ENCODE measurements at places on chromosomes 3 and 15.
A peak's percentile ranks its signal among the peaks of the same experiment; 100 is the strongest.

GRCh38 chr3:158248261-158248660 is 138.4 kb downstream of the RSRC1 start:
- no peak for DNase-seq

- no peak for DNase-seq
Observed at GRCh38 chr3:193797566-193797965, 204.6 kb downstream of the OPA1 start.

- no peak for DNase-seq
Observed at GRCh38 chr15:35308802-35309201, 223.7 kb upstream of the NANOGP8 start.

DNA sequence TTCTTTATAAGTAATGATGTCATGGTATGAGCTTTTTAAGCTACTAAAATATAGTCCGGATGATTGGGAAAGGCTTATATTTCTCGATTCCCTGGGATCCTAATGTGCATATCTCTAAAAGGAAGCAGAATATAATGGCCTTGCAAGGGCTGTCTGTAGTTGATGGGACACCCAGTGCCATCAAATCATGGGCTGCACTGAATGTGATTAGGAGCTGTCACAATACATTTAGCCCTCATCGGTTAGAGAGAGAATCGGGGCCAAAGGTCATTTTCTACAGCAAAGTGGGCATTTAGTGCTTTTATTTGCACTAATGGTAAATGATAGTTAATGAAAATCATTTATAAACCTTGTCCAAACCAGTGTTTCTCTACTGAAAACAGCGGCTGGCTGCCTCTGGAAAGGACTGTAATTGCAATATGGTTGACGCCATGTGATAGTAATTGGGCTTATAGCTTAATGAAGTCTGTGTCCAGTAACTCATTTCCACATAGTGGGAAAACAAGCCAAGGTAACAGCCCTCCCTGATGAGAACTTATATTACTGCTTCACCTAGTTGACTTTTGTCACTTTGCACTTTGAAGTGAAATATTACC is 265.0 kb upstream of the AZI2 start:
- DNase-seq = no peak

GRCh38 chr3:15602146-15602536 is 596 bp downstream of the BTD start:
- DNase-seq = no peak

- DNase-seq = no peak
Observed at GRCh38 chr3:180414157-180414556, 187.8 kb upstream of the TTC14 start.

DNA sequence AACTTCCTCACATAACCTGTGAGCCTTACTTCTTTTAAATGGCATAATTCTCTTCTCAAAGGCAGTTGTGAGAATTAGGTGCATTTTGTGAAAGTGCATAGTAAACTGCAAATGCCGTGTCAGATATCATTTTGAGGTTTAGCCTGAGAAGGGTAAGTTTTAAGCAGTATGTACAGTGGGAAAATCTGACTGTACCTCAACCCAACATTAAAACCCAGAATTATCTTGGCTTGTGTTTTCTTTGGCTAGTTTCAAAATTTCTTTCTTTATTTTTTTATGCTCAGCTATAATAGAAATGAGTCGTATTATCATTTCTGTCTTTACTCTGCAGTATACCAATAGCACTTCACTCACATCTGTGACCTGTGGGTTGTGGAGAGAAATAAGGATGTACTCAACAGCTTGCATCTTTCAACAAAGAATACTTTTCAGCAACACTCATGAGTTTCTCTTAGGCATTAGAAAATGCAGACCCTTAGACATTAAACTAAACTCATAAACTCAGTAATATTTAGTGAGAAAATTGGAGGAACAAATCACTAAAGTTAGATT is 65.7 kb downstream of the RASA2 start:
- DNase-seq = no peak

GRCh38 chr3:123869165-123869564 is 15.0 kb downstream of the MYLK start:
- no peak for DNase-seq

GRCh38 chr3:127396473-127396872 is 108.6 kb upstream of the PRR20G start:
- no peak for DNase-seq

GRCh38 chr3:160921020-160921635 is 165.1 kb downstream of the PPM1L start:
- DNase-seq = no peak

DNA sequence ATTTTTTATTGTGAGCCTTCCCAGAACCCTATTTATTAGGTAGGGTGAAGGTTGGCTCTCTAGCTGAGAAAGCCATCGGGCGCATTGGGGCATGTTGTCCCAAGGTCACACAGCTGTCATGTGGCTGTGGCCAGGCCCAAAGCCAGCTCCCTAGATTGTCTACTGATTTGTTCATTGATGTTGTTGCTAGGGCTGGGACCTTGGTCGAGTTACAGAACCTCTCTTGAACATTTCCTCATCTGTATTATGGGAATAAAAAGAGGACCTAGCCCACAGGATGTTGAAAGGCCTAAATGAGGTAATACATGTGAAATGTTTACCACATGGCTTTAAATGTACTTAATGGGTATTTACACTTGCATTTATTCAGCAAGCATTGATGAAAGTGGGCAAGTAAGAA is 252.5 kb downstream of the SUCLG2 start:
- no peak for DNase-seq

DNA sequence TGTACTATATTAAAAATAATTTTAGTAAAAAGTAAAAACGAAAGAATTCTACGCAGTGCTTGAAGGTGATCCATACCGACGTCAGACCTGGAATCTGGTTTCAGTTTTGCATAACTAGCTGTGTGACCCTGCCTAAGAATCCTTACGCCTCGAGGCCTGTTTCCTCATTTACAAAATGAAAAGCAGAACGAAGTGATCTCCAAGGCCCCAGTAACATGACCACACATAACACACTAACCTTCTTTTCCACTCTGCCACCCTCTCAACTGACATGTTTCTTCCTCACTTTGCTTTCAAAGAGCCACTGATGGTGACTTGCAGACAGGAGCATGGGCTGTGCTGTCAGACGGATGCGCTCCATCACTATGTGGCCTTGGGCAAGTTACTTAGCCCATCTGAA is 4.8 kb downstream of the MESD start:
- no peak for DNase-seq

DNA sequence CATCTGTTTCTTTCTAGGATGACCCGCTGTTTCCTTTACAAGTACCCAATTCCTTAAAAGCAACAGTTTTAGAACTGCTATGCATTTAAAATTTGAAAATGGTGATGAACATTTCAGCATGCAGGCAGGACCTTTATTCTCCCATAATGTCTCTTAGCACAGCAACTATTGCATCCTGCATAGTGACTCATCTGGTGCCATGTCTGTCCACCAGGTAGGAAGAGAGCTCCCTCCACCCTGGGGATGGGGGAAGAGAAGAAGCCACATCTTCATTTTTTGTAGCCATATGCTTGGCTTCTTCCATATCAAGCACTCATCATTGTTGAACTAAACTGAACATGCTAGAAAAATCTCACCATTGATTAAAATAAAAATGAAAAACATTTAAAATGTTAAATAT is 9.9 kb downstream of the GPR15 start:
- DNase-seq = no peak

GRCh38 chr3:150359381-150359780 is 48.7 kb upstream of the TSC22D2 start:
- no peak for DNase-seq

GRCh38 chr3:71587958-71588357 is 4.4 kb upstream of the FOXP1 start:
- DNase-seq = no peak

GRCh38 chr3:112355307-112355687 is 22.3 kb downstream of the CD200 start:
- DNase-seq = no peak

DNA sequence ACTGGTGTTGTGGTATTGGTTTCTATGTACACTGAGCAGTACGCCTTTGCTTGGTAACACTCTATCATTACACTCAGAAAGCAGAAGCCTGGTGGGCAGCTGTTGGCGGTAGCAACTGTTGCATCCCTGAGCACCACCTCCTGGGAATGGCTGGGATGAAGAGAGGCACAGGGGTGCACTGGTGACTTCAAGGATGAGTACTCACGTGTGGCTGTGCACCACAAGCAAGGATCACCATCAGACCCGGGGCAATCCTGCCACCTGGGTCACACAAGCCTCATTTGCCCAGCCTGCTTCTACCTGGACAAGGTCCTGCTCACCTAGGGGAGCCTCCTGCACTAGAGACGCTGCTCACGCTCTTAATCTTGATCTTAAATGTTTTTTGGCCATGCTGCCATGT is 336.4 kb downstream of the SI start:
- DNase-seq = no peak

GRCh38 chr15:85556618-85556895 is 176.2 kb downstream of the AKAP13 start:
- DNase-seq = no peak

GRCh38 chr15:56537881-56538280 is 72.9 kb upstream of the MNS1 start:
- peak; percentile 78 for DNase-seq

DNA sequence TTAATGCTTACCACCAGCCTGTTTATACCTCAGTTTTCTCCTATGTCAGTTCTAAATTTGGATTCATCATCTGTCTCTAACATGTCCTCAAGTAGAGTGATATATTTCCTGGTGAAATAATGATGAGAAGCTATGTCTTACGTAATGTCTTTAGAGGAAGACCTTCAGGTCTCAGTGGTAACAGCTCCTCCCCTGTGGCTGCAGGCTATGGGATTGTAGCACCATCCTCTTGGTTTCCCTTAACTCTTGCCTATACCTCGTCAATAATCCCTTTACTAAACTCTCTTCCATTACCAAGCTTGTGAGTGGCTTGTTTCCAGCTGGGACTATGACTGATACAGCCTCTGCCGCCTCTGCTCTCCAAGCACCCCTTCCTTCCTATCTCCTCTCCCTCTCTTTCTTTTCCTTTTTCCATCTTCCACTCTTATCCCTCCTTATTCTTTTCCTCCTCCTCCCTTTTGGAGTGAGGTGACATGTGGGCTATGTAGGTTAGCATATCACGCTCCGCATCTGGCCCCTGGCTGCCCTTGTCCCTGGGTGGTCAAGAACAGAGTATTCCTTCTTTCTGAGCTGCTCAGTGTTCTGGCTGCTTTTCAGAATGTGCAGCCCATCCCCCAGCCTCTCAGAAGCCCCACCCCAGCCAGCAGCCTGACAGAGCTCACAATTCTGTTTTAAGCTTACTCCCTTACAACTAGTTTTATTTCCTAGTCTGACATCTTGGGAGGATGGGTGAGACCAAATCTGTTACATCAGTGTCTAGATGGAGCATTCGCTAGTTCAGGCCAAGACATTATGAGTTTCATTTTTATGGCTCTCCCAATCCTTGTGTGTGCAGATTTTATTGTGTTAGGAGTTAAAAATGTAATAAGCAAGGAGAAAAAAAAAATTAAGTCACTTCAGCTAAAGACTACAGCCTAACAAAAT is 75.0 kb upstream of the RNU6-1 start:
- DNase-seq = no peak
